ENCODE measurements at places on chromosomes 7 and 10. TPM values are rescaled to one million over a fixed set of nuclear protein-coding genes. Genes with fewer than 3 reads are reported as not detected.
A peak's percentile ranks its signal among the peaks of the same experiment; 100 is the strongest.

DNA sequence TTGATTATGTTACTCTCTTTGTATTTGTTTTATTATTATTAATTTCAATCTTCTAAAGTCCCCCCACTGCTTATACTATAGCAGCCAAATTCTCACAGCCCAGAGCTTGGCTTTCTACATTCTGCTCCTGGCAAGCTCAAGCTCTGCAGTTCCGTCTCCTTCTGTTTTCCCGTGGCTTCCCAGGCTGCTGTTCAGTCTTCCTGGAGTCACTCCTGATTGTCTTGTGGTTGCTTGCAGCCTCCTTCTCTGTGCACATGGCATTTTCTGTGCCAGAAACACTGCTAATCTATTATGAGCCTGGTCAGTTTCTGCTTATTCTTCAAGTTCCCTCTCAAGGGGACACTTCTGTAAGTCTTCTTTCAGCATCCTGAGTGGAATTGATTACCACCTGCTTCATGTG is 533.7 kb upstream of the IGFBP3 start:
- no peak for DNase-seq
- no peak overlapping the region for H3K4me3 ChIP-seq
- no peaks in the 10 kb centered on the region for H3K27me3 ChIP-seq
- H3K27ac ChIP-seq: no peak overlapping the region

DNA sequence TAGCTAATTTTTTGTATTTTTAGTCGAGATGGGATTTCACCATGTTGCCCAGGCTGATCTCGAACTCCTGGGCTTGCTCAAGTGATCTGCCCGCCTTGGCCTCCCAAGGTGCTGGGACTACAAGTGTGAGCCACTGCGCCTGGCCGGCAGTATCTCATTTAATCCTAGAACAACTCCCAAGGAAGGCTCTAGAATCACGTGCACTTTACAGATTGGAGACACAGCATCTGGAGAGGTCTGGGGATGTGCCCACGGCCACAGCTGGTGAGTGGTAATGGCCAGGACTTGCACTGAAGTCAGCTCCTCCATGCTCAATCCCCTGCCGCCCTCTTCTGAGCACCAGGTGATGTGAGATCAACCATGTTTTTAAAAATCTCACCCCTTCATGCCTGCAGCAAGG is 43.1 kb downstream of the CARD11 start:
- H3K4me3 ChIP-seq: no peak overlapping the region
- H3K36me3 ChIP-seq: no peaks in the 10 kb centered on the region
- no peak for DNase-seq
- no peak overlapping the region for H3K27ac ChIP-seq
- no peaks in the 10 kb centered on the region for H3K27me3 ChIP-seq

GRCh38 chr10:131852823-131853609 is 47.8 kb upstream of the PPP2R2D start:
- no peaks in the 10 kb centered on the region for H3K4me1 ChIP-seq
- H3K36me3 ChIP-seq: no peaks in the 10 kb centered on the region
- peaks cover 38% of the 10 kb centered on the region for H3K27me3 ChIP-seq
- no peak overlapping the region for H3K27ac ChIP-seq

DNA sequence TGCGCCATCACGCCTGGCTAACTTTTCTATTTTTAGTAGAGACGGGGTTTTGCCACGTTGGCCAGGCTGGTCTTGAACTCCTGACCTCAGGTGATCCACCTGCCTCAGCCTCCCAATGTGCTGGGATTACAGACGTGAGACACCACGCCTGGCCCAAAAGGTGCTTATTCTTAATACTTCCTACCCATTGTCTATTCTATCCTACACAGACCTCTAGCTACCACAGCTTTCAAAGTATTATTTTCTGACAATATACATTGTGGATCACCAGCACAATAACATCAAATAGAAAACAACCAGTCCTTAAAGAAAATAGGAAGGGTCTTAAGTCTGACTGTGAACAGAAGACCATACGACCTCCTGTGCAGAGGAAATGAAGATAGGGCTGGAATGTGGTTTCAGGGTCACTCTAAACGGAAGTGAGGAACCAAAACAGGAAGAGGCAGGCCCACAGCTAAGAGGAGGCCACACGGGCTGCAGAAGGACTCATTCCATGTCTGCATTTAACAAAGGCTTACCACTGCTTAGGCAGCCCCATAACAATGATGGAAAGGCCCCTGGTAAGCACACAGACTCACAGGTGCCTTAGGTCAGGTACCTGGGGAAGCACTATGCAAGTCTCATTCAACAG is 115.2 kb downstream of the ZFAND4 start:
- no peak overlapping the region for H3K27ac ChIP-seq
- H3K27me3 ChIP-seq: no peaks in the 10 kb centered on the region
- DNase-seq: peak; percentile 32
- no peak overlapping the region for H3K4me3 ChIP-seq

- no peaks in the 10 kb centered on the region for H3K36me3 ChIP-seq
- no peak overlapping the region for H3K4me3 ChIP-seq
- no peak overlapping the region for H3K27ac ChIP-seq
- no peak for DNase-seq
- H3K4me1 ChIP-seq: no peaks in the 10 kb centered on the region
- H3K27me3 ChIP-seq: peaks cover 28% of the 10 kb centered on the region
Observed at GRCh38 chr10:128160297-128160711, 34.1 kb upstream of the MKI67 start.

GRCh38 chr10:109995595-109995994 is 12.2 kb upstream of the ADD3 start:
- peaks cover 36% of the 10 kb centered on the region for H3K4me1 ChIP-seq
- H3K36me3 ChIP-seq: no peaks in the 10 kb centered on the region
- DNase-seq: no peak
- H3K4me3 ChIP-seq: no peak overlapping the region
- H3K27ac ChIP-seq: peak overlapping the region; percentile 77

GRCh38 chr7:25361863-25362262 is 133.6 kb upstream of the NPVF start:
- no peak overlapping the region for H3K4me3 ChIP-seq
- no peaks in the 10 kb centered on the region for H3K27me3 ChIP-seq
- H3K4me1 ChIP-seq: no peaks in the 10 kb centered on the region
- H3K27ac ChIP-seq: no peak overlapping the region
- no peak for DNase-seq

DNA sequence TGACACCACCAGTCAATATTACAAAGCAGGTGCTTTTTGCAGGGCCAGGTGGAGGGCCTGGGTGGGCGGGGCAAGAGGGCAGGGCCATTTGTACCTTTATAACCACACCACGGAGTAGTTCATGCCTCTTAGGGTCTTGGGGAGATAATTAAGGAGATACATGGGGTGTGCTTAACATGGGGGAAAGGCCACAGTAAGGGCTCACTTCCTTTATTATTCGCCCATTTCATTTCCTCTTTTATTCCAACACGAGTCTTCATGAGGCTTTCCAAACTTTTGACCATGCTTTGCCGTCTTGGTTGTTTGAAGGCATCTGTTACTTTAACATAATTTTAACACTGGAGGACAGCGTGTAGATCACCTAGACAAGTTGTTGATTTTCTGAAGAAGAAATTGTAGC is 33.3 kb upstream of the LYZL2 start:
- no peak overlapping the region for H3K4me3 ChIP-seq
- no peaks in the 10 kb centered on the region for H3K36me3 ChIP-seq
- no peaks in the 10 kb centered on the region for H3K4me1 ChIP-seq
- no peak overlapping the region for H3K27ac ChIP-seq

GRCh38 chr7:75642810-75643486 is 95.8 kb downstream of the HIP1 start:
- peak; percentile 65 for DNase-seq
- H3K27me3 ChIP-seq: no peaks in the 10 kb centered on the region
- H3K4me1 ChIP-seq: peaks cover 19% of the 10 kb centered on the region
- no peak overlapping the region for H3K27ac ChIP-seq

DNA sequence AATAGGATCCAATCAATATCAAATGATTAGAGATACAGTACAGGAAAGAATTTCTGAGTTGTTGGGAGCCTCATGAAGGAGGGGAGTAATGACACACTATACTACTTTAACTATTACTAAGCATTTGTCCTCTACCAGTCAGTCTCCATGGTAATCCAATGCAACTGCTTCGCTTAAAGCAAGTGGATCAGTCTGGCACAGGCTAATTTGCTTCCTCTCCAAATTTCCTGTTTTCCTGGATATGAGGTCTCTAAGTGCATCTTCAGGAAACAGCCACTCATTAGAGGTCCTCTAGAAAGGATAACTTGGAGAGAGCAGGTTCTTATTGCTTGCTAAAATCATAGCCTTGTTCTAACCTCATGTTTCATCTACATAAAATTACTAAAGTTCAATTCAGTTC is 8.4 kb upstream of the SEPTIN7 start:
- H3K27ac ChIP-seq: peak overlapping the region; percentile 60
- H3K4me3 ChIP-seq: no peak overlapping the region
- peaks cover 9% of the 10 kb centered on the region for H3K4me1 ChIP-seq
- no peak for DNase-seq
- no peaks in the 10 kb centered on the region for H3K27me3 ChIP-seq

- DNase-seq: peak; percentile 37
- peaks cover 30% of the 10 kb centered on the region for H3K4me1 ChIP-seq
- no peak overlapping the region for H3K4me3 ChIP-seq
- H3K27ac ChIP-seq: no peak overlapping the region
- H3K27me3 ChIP-seq: no peaks in the 10 kb centered on the region
Observed at GRCh38 chr7:105680505-105681187, 99.4 kb upstream of the EFCAB10 start.

- no peaks in the 10 kb centered on the region for H3K27me3 ChIP-seq
- no peaks in the 10 kb centered on the region for H3K4me1 ChIP-seq
- H3K36me3 ChIP-seq: no peaks in the 10 kb centered on the region
Observed at GRCh38 chr10:52424341-52424740, 110.3 kb downstream of the DKK1 start.

DNA sequence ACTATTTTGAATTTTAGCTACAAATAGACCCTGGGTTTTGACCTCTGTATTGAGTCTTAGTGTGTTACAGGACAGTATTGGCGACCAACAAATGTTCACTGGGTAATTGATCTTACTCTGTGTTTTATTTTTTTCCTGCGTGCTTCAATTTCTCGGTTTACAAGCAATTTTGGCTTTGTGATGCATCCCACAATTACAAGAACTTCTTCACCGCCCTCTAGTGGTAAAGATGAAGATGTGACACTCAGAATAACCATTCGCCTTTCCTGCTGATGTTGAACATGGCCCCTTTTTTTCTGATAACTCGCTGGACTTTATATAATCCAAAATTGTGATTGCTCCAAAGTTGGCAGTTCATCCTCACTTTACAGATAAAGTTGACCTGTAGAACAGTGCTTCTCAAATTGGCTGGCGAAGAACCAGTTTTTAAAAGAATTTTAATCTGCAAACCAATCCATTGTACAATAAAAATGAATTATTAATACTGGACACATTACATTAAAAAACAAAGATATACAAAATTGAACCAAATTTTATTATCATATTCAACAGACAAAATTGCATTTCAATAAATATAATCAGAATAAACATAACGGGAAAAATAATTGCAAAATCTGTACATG is 20.2 kb upstream of the SMC3 start:
- H3K36me3 ChIP-seq: no peaks in the 10 kb centered on the region
- no peaks in the 10 kb centered on the region for H3K27me3 ChIP-seq
- H3K4me1 ChIP-seq: no peaks in the 10 kb centered on the region
- no peak overlapping the region for H3K4me3 ChIP-seq
- H3K27ac ChIP-seq: no peak overlapping the region
- DNase-seq: no peak

DNA sequence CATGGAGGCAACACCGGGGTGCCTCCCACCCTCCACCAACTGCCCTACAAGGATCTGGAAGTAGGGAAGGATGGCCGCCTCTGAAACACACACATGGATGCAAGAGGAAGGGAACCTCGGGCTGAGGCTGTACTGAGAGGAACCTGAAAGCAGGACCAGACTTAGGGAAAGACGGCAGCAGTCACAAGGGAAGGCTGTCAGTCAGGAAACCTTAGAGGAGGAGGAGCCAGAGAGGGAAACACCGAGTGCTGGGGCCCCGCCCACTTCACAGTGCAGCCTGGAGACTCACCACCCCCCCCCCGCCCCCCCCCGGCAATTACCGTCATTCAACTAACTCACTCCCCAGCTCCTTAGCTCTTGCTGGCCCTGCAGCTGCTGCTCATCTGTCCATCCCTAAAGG is 2.5 kb downstream of the CYREN start:
- H3K4me1 ChIP-seq: peaks cover 35% of the 10 kb centered on the region
- no peak overlapping the region for H3K4me3 ChIP-seq
- H3K27me3 ChIP-seq: no peaks in the 10 kb centered on the region

GRCh38 chr7:29484280-29484679 is 79.4 kb upstream of the PRR15 start:
- H3K36me3 ChIP-seq: no peaks in the 10 kb centered on the region
- no peak for DNase-seq
- H3K27me3 ChIP-seq: no peaks in the 10 kb centered on the region

DNA sequence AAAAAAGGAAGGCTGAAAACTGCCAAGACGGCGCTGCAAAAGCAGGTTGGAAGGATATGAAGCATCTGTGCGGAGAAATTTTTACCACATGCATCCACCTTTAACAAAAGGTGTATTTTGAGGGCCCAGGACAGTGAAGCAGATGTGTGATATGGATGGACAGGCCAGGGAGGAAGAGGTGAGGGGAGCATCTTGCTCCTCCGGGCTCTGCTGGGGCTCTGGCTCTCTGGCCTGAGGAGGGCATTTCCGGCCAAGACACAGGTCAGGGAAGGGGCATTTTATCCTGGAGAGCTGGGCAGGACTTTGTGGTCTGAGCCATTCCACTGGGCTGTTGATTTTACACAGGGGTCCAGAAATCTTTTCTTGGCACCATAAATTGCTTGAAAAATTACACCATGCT is 175.1 kb downstream of the ZMYND11 start:
- no peaks in the 10 kb centered on the region for H3K27me3 ChIP-seq
- H3K4me3 ChIP-seq: no peak overlapping the region
- H3K27ac ChIP-seq: no peak overlapping the region
- H3K4me1 ChIP-seq: no peaks in the 10 kb centered on the region

- peak; percentile 91 for DNase-seq
- H3K4me1 ChIP-seq: peaks cover 67% of the 10 kb centered on the region
- H3K27me3 ChIP-seq: no peaks in the 10 kb centered on the region
- H3K27ac ChIP-seq: no peak overlapping the region
- no peak overlapping the region for H3K4me3 ChIP-seq
Observed at GRCh38 chr10:71840177-71840957, 10.7 kb downstream of the PSAP start.

DNA sequence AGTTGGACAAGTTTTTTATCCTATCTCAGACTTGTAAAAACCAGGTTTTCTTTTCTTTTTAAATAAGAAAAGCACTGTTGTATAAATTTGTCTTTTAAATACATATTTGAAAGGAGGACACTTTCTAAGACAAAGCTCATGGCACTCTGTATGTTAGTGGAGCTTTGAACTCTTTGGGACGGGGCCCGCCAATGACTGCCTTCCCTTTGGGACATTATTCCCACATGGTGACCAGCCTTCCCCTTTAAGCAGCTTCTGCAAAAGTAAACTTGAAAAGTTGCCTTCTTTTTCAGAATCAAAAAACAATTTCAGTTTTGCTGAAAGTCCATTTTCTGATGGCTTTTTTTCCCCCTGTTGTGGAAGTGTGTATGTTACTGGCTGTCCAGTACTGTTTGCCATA is 1.8 kb downstream of the CUX1 start:
- peaks cover 19% of the 10 kb centered on the region for H3K4me1 ChIP-seq
- DNase-seq: no peak

PDK4 gene
- polyA plus RNA-seq: 53.5 TPM

CHST3 gene
- 3.3 TPM for polyA plus RNA-seq

CNOT4 gene
- polyA plus RNA-seq: 6.3 TPM

FAM180A gene
- polyA plus RNA-seq: 0.75 TPM

Measured in stomach (tissue), 19 donors.